ENCODE measurements at places on chromosomes 1 and 21.

- no peak for DNase-seq
These were observed 1172.4 kb downstream of the BRINP3 start for GRCh38 chr1:189305279-189305678.

DNA sequence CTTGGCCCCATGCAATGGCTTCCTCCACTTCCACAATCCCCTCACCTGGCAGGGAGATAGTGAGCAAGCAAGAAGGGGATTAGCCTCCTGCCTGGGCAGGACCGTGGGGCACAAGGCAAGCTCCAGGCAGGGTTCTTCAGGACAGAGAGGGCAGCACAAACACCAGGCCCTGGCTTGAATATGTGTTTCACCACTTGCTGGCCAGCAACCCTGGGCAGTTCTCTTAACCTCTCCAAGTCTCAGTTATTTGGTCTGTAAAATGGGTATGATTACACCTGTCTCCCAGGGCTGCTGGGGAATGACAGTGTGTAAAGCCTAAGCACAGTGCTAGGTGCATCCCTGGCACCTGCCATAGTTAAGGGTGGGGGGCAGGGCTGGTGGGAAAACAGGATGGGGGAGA, 31.9 kb downstream of the H3-3A start:
- no peak for DNase-seq

GRCh38 chr1:234917495-234918180, 211.0 kb downstream of the TOMM20 start:
- no peak for DNase-seq

DNA sequence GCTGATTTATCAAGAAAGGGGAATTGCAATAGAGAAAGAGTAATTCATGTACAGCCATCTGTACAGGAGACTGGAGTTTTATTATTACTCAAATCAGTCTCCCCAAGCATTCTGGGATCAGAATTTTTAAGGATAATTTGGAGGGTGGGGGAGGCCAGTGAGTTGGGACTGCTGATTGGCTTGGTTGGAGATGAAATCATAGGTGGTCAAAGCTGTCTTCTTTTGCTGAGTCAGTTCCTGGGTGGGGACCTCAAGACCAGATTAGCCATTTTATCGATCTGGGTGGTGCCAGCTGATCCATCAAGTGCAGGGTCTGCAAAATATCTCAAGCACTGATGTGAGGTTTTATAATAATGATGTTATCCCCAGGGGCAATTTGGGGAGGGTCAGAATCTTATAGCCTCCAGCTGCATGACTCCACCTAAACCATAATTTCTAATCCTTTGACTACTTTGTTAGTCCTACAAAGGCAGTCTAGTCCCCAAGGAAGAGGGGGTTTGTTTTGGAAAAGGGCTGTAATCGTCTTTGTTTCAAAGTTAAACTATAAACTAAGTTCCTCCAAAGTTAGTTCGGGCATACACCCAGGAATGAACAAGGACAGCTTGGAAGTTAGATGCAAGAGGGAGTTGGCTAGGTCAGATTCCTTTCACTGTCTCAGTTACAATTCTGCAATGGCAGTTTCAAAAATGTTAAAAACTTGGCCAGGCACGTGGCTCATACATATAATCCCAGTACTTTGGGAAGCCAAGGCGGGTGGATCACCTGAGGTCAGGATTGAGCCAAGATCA, 16.9 kb upstream of the RAB3B start:
- no peak for DNase-seq

- no peak for DNase-seq
These were observed 321.1 kb downstream of the SEC16B start for GRCh38 chr1:177648731-177649265.

DNA sequence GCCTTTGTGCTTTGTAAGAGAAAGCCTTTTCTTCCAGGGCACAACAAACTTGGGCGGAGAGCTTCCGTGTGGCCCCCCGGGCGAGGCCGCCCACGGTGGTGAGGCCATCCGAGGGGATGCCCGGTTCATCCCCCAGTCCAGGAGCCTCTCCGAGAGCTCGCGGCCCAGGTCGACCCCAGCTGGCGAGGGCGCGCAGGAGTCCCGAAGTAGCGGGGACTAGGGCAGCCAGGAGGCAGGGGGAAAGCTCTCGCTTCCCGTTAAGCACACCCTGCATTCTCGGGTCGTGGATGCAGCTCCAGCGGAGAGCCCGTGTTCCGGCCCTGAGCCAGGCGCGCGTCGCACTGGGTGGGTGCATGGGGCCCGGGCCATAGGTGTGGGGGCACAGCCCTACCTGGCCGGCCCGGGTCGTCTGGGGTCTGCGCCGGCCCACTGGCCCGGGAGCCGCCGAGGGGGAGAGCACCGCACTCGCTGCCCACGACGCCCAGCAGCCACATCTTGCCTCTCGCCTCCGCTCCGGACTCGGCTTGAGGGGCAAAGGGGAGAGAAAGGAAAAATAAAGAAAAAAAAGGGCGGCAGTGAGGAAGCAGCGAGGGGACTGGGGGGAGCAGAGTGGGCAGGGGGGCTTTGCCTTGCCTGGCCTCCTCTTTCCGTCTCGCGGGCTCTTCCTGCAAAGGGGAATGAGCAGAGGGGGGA, 1.8 kb downstream of the RNF220 start:
- peak; percentile 45 for DNase-seq

- DNase-seq: no peak
These were observed 5.3 kb upstream of the ADAMTS5 start for GRCh38 chr21:26972192-26972591.

- no peak for DNase-seq
These were observed 74.0 kb upstream of the SAMSN1 start for GRCh38 chr21:14620152-14620551.

DNA sequence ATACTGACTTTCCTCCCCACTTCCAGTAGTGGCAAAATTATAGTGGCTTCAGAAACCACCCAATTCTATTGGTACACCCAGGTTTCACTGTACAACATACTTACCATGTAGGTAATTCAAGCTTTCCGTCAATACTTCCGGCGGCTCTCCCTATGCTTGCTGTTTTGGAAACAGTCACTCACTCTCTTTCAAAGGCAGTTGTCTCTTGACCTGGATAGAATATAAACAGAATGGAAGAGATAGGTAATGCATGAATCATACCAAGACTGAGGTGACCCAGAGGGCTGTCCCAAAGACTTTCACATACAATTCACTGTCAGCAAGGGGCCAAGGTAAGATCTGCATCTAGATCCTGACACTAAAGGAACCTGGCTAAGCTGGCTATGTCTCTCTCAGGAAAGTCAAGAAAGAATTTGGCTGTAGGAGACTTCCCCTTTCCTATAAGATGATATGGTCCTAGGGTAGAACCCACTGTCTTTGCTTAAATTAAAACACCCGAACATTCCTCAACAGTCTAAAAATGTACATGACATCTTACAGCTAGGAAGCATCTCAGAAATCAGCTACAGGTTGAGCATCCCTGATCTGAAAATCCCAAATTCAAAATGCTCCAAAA, 59.6 kb downstream of the LUZP1 start:
- DNase-seq: no peak

DNA sequence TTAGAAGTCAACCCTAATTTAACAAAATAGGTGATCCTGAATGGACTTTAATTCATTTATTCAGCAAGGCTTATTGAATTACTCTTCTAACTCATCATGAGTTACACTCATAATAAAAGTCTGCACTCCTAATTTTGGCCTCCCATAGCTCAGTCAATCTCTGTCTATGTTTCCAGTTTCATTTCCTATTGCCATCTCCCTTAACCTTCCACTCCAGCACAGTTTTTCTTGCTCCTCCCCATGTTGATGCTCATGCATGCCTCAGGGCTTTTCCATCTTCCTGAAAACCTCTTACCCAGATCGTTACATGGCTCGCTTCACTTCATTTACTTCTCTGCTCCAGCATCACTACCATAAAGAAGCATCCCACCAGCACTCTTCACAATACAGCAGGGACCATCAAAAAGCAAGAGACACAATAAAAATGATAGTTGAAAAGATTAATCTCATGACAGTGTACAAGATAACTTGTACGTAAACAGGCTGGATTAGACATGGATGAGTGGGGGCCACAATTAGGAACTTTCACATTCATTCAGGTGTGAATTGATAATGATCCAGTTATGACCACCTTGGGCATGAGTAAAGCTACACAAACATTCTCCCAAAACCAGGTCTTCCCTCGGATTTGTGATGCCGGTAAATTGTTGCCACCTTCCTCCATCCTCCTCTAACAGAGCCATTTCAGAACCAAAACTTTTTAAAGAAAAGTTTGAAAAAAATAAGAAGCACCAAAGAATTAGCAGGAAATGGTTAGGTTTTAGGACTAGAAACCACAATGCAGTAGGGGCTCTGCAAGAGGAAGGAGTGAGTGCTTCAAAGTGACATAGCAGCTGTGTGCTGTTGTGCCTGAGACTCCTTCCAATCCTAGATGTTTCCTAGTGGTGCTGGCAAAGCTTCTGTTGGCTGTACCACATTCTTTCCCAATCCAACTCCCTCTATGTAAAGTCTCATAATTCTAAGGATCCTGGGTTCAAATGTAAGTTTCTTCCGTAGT, 89.8 kb downstream of the OLFML2B start:
- no peak for DNase-seq

DNA sequence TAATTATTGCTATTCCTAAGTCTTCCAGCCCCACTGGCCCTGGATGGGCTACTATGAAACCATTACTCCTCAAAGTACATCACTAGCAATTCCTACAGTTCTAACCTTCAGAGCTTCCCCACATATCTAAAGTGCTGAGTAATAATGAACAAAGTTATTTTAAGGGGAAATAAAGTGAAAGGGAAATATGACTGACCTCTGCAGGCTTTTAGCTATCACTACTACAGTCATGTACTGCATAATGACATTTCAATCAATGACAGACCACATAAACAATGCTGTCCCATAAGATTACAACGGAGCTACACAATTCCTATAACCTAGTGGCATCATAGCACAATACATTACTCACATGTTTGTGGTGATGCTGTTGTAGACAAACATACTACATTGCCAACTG, 32.5 kb upstream of the ASPM start:
- DNase-seq: no peak

DNA sequence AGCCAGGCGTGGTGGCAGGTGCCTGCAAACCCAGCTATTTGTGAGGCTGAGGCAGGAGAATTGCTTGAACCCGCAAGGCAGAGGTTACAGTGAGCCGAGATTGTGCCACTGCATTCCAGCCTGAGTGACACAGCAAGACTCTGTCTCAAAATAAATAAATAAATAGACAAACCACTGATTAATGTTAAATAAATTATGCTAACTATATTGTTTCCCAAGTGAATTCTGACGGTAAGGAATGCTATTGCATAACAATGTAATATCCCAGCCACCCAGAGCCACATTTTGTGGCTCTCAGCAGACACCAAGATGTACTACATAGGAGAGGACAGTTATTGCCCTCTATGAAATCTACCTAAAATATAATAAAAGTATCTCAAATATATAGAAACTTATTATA, 55.4 kb downstream of the LPGAT1 start:
- no peak for DNase-seq

DNA sequence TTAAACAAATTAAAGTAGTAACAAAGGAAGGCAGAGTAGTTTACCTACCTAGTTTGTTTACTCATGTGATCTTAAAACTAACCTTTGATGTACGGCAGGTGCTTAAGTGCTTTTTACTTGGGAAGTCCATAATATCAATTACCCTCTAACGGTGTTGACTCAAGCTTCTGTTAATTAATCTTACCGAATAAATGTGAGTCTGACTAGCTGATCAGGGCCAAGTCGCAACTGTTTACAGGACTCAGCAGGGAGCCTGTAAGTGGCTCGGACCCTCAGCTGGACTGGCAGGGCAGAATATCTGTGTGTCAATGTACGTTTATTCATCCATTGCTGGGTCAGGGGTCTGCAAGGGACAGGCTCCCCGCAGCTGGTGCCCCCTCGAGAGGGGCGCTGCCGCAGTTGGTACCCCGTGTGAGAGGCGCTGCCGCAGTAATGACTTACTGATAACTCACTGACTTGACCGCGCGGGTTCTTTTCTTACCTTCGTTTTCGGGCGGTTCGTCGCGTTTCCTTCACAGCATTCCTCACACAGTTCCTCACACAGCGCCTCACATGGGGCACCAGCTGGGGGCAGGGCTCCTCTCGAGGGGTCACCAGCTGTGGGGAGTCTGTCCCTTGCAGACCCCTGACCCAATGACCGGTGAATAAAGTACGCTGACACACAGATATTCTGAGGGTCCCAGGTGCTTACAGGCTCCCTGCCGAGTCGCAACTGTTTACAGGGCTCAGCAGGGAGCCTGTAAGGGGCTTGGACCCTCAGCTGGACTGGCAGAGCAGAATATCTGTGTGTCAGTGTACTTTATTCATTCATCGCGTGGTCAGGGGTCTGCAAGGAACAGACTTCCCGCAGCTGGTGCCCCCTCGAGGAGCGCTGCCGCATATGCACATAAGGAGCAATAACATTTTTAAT, 3.0 kb downstream of the FMO1 start:
- DNase-seq: peak; percentile 28

GRCh38 chr1:84693785-84694184, 3.5 kb upstream of the SSX2IP start:
- DNase-seq: no peak

DNA sequence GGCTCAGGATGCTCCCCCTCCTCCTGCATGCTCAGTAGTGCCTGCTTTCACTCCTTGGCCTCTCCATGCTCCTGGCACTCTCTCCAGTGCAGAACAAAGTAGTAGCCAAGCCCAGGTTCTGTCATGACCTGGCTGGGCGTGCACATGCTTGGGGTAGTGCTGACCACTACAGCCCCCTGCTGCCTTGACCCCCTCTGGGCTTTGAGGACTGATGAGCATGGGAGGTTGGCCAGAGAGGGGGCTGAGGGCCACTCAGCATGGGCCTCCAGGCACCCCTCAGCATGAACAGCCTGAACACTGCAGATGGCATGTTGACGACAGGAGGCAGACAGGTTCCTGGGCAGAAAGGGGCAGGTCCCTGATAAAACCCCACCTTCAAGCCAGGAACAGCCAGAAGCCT, 935.7 kb upstream of the PRMT6 start:
- no peak for DNase-seq

- no peak for DNase-seq
These were observed 6.2 kb upstream of the SLAMF1 start for GRCh38 chr1:160652924-160653619.

DNA sequence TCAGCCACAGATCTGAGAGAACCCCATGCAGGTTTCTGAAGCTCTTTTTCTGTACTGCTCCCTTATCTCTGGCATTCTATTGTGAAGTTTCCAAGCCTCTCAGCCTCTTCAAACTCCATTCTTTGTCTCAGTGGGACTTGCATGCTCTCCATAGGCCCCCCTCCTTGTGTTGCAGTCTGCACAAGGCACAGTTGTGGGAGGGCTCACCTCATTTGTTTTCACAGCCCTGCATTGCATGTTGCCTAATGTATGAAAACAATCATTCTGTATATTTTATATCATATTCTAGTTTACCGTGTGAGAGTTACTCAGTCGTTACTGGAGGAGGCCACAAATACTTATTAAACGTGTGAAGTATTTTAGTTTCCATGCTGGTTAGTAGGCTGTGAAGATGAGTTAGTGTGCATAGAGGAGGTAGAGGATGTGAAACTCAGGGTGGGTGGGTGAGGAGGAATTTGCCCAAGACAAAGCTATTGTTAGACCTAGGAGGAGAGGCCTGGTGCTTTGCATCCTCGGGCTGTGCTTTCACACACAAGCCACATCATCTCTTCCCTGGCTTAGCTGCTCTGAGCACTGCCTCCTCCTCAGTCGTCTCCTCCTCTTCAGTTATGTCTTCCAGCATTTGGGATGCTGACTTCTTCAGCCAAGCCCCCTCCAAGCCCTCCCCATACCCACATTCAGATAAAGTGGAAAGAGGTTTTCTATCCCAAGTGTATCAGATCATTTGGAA, 7.8 kb upstream of the CHI3L2 start:
- peak; percentile 26 for DNase-seq
